ENCODE measurements at places on chromosomes 4 and X. TPM values are rescaled to one million over a fixed set of nuclear protein-coding genes. Genes with fewer than 3 reads are reported as not detected.

Gene DDX60
- total RNA-seq, result 14.0 TPM

Gene STPG2
- 0.24 TPM for total RNA-seq

Gene AKAP4
- total RNA-seq, result not detected

Gene RHOXF1
- not detected for total RNA-seq

Gene CYSLTR1
- total RNA-seq, result not detected

Gene FAM47E
- total RNA-seq, result not detected

Gene MAGEB2
- total RNA-seq, result not detected

Gene FGF5
- 8.0 TPM for total RNA-seq

Gene COL4A5
- 80.7 TPM for total RNA-seq

Gene AFM
- total RNA-seq, result not detected

Gene NXF2B
- not detected for total RNA-seq

Gene RENBP
- total RNA-seq, result 5.5 TPM

Gene FGFBP2
- not detected for total RNA-seq

Gene BBS7
- 19.0 TPM for total RNA-seq

Gene TMPRSS11A
- total RNA-seq, result not detected

Gene MAGEA3
- total RNA-seq, result not detected

Gene PROM1
- total RNA-seq, result 12.3 TPM

Gene IL21
- total RNA-seq, result not detected

Gene NR3C2
- 0.64 TPM for total RNA-seq

Gene RBM46
- total RNA-seq, result under 0.01 TPM

Gene CXXC4
- total RNA-seq, result under 0.01 TPM

Gene AMTN
- 1.9 TPM for total RNA-seq

Gene POU3F4
- total RNA-seq, result not detected

Gene ANXA3
- total RNA-seq, result 321 TPM
